ENCODE measurements at places on chromosomes 1 and 21.

DNA sequence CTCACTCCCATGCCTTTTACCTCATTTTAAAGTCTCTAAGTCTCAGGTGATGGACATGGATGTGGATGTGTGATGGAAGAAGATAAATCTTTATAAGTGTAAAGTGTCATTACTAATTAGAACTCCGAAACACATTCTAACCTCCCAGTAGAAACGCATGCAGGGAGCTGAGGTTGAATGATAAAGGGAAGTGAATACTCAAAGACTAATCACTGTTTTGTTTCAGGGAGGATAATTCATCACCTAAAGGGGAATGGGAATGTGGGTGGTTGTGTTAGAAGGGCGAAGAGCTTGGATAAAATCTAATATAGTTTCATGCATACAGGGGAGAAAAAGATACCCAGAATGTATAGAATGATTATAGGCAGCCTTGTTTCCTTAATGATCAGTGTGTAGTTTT lies 12.5 kb downstream of the NCAM2 start:
- no peak for DNase-seq

GRCh38 chr1:232542633-232543593 lies 87.0 kb downstream of the SIPA1L2 start:
- DNase-seq, result no peak

GRCh38 chr1:15180189-15180588 lies 26.6 kb downstream of the TMEM51 start:
- no peak for DNase-seq

DNA sequence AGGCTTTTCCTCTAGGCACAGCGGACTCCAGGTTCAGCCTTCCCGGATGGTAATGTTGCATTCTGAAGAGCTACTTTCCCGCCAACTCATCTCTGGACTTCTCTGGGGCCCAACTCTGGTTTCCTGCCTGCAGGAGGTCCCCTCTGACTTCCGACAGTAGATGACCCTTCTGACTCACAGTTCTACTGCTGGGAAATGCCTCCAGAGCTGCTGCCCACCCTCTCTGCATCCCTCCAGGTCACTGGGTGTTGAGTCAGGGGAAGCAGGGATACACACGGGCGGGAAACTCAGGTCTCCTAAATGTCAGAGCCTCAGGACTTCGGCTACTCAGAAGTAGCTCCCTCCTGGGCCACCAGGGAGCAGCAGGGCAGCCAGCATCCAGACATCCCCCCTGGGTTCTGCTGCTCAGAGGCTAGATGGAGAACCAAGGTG lies 2.1 kb upstream of the KIF21B start:
- peak; percentile 72 for DNase-seq

DNA sequence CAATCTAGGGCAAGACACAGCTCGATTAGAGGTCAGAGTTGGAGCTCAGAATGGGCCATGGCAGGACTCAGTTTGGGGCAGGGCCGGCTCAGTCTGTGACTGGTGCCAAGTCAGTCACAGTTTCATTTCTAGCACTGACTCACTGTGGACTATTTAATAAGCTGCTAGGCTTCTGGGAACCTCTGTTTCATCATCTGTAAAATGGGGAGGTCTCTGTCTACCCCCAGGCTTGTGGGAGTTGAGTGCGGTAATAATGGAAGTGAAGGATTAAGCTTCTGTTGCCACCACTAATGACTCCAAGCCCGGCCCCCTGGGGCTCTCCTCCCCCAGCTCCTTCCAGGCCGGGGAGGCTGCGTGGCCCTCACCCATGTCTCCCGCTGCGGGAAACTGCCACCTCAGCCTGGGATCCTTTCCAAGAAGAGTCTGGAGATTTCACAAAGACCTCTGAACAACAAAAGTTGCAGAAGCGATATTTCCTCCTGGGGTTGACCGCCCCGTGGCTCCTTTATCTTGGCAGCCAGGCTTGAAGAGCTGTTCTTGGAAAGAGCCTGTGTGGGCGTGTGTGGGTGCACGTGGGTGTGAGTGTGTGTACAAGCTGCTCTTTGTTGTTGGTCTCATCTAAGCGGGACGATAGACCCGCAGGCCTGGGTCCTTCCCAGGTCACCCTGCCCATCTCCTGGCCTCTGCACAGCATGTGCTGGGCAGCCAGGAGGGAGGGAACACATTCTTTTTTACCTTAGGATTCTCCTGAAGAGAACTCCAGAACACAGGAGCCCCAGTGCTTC lies 29.1 kb downstream of the KNCN start:
- peak; percentile 89 for DNase-seq

- DNase-seq, result no peak
Measured at GRCh38 chr1:78483903-78484302, 6.9 kb upstream of the PTGFR start.

- DNase-seq, result peak; percentile 15
Measured at GRCh38 chr1:214935258-214935657, 147.3 kb upstream of the KCNK2 start.

DNA sequence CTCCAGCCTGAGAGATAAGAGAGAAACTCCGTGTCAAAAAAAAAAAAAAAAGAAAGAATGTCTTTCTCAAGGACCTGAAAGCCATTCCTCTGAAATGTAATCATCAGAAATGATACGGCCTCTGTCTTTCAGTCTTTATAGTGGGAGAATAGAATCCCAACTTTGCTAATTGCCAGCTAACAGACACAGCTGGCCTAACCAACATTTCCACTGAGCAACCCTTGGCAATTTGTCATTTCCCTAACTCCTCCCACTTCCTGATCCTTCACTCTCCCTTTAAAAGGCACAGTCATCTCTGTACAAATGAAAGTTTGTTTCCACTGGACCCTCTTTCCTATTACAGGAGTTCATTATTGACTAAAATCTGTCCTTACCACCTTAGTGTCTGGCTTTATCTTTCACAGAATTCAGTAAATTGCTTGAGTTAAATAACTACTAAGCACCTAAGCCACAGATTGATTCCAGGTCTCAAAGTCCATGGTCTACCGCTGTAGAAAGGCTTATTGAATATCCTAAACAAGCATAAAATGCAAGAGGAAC lies 4.3 kb upstream of the CBR1 start:
- DNase-seq, result peak; percentile 57

GRCh38 chr1:230139315-230139714 lies 72.3 kb downstream of the GALNT2 start:
- DNase-seq, result peak; percentile 17

- no peak for DNase-seq
Measured at GRCh38 chr1:222028116-222028515, 286.2 kb upstream of the DUSP10 start.

GRCh38 chr1:54374766-54375165 lies 31.4 kb downstream of the SSBP3 start:
- DNase-seq, result no peak

DNA sequence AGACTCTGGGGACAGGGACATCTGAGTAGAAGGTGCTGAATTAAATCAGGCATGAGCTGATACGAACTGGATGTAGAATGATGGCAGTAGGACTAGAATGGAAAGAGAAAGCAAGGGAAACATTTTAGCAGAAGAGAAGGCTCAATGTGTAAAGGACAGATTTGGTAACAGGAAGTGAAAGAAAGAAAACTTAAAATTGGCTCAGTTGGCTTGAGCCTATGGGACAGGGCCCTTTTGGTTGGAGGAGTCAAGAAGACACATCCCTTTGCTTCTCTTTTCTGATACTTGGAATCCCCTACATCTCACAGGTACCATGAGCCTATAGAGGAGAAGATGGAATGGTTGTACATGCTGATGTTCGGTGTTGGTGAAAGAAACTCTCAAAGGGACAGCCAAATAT lies 300.6 kb upstream of the PLXNA2 start:
- DNase-seq, result no peak

DNA sequence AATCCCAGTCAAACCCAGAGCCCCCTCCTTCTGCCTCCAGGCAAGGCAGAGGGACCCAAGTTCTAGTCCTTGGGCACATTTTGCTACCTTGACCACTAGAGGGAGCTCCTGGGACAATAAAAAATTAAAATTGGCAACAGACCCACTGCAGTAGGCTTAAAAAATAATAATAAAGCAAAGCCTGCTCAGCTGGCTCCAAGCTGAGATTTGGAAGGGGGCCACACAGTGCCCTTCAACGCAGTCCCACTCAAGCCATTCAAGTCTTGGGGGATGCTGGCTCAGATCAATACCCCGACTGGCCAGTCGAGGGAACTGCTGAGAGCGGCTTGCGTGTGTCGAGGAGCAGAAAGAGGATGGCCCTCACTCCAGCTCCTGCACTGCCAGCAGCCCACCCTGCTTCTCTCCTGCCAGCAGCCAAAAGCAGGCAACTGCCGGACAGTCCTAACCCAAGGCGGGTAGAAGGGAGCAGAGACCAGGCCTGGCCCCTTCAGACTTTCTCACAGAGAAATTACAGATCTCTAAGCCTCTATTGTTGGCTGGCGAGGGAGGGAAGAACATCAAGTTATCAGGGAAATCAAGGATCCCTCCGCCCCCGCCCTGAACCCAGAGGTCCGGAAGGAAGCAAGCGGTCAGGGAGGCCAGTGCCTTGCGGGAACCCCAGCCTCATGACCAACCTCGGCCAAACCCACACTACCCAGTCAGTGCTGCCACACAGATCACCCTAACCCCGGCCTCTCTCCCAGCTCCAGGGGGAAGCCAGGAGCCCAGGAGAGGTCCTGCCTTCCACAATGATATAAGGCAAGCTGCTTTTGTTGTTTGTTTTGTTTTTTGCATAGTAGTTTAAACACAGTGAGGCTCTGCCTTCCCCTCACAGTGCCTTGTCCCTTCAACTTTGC lies 4.9 kb upstream of the ALDH4A1 start:
- DNase-seq, result peak; percentile 69
